ENCODE measurements at places on chromosomes 4 and X.

GRCh38 chrX:30275498-30275897 is 28.6 kb downstream of the MAGEB1 start:
- ATAC-seq, result no peak

GRCh38 chrX:14095702-14096101 is 66.0 kb upstream of the GEMIN8 start:
- peak; percentile 75 for ATAC-seq

- ATAC-seq, result no peak
Measured at GRCh38 chr4:180203349-180203748, 2039.9 kb upstream of the TENM3 start.

DNA sequence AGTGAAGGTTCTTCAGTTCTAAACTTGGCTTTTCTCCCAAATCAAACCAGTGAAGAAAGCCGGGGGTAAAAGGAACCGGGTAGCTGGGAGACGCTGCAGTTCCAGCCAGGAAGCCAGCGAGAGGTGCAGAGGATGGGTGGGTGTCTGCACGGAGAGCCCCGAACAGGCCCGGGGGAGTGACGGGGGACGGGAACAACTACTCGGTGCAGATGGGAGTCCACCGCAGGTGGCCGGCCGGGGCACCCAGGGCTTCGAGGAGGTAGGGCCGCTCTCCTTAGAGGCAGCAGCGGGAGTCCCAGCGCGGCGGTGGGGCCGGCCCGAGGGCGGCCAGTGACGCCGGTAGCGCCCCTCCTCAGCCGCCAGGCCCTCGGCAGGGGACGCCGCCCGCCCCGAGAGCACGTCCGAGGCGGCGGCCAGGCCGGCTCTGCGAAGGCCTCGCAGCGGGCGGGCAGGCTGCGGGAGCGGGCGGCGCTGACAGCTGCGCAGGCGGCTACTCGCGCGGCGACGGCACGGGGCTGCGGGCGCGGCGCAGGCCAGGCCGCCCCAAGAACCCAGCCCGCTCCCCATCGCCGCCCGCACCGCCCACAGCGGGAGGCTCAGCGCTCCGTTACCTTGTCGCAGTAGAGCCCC is 449 bp downstream of the FBXL5 start:
- ATAC-seq, result peak; percentile 63

DNA sequence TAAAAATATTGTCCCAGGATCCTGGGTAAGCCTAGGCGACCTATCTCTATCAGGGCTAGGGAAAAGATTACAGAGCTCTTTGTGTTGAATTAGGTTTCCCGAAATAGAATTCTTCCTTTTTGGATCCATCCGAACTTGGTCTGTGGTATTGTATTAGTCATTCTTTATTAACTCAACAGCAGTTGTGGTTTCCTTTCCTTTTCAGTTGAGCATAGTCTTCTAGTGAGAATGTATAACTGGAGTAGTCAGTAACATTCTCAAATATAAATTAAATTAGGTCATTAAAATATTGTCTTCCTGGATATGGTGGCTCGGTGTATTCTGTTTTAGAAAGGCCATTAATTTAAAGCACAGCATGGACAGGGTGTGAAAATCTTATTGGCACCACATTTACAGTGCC is 520.4 kb downstream of the NLGN4X start:
- no peak for ATAC-seq
